ENCODE measurements at places on chromosomes 1 and 21.

GRCh38 chr1:156904187-156904959 lies 10.9 kb downstream of the PEAR1 start:
- DNase-seq = no peak

- DNase-seq = peak; percentile 82
Measured at GRCh38 chr1:150009604-150010392, 728 bp downstream of the OTUD7B start.

DNA sequence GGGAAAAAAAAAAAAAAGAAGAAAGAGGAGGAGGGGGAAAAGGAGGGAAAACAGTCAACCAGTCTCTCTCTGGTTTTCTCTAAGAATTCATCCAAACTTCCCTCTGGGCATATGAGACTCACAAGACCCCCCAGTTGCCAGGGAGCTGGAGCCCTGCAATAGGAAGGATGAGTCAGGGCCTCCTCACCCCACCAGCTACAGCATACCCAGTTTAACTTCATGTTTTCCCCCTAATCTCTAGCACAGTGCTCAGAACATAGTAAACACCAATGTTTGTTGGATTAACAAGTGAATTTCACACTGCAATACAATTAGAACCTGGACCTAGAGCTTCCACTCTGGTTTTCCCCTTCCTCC lies 7.8 kb downstream of the F11R start:
- peak; percentile 63 for DNase-seq

DNA sequence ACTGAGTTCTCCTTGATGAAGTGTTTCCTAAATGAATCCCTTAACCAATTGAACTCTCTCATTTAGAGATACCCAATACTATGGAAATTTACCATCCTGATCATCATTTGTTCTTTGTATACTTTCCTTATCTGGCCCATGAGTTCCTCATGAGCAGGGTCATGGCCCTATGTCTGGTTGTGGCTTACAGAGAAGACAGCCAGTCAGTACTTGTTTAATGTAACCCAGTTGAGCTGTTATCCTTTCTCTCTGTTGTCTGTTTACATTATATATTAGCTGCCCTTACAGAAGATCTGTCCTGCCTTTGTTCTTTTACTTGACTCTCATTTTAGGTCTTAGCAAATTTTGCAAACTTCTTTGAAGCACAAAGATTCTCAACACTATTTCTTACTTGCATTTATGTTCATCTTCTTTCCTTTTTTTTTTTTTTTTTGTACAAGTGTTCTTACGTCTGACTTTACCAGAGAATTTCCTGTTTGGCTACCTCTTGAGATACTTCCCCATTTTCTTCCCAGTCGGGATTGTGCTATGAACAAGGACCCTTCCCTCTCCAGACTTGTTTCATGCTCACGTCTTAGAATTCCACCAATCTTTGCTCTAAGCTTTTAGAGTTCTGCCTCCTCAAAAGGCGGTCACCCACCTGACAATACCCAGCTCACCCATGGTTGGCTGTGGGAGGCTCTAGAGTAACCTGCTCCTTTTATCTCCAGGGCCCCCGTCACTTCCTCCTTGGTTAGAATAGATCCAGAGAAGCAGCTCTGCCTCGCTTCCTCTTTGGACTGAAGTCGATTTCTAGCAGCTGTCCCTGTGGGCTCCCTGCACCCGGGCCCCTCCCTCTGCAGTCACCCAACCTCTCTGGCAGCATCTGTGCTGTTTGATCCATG lies 53.6 kb upstream of the RUNX1 start:
- no peak for DNase-seq

- peak; percentile 57 for DNase-seq
Measured at GRCh38 chr1:19512545-19512944, 27.2 kb upstream of the CAPZB start.

DNA sequence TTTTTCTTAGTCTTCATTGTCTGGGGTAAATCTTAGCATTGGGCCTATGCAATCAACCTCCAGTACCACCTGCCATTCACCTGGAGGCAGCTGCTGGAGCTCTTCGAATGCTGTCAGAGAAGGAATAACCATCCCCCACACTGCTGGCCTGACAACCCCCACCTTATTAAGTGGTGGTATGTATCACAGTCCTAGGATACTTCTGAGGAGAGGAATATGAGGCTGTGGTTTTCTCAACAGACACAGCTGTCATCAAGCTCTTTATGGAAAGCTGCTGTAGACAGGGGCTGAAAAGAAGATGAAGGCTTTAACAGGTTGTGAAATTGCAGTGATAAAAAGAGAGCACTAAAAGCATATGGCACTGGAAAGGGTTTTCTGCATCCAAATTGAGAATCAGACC lies 61.7 kb downstream of the TSEN15 start:
- no peak for DNase-seq

DNA sequence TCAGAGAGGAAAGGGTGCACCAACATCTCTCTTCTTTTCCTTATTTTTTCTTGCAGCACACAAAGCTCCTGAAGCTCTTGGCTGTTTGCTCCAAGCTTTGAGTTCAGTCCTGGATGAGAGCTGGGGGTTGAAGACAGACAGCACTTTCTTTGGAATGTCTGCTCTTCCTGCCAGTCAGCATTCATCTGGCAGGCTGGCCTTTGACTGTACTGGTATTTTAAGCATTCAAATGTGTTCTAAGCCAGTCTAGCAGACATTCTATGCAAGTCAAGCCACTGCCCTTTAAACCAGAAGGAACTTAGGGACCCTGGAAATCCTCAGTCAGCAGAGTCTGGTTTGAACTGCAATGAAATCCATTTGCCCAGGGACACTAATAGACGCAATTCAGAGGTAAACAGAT lies 45.0 kb downstream of the XCL1 start:
- DNase-seq = peak; percentile 19

DNA sequence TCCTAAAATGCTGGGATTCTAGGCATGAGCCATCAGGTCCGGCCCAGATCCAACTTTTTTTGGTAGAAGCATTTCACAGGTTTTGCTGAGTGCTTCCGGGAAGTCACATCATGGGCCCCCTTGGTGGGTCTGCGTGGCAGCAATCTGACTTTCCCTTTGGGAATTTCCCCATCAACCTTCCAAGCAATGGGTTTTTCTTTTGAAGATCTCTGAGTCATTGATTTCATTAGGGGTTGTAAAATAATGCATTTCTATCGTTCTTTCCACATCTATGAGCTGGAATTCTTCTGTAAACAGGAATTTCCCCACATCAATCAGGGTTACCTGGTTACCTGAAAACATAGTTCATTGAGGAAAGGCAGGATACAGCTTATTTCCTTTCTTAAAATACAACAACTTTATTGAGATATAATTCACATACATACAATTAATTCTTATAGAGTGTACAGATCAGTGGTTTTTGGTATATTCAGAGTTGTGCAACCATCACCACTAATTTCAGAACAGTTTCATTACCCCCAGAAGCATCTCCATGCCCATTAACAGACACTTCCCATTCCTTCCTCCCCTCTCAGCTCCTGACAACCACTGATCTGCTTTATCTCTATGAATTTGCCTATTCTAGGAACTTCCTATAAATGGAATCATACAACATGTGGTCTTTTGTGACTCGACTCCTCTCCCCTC lies 9.9 kb upstream of the ZBTB17 start:
- DNase-seq = peak; percentile 58

GRCh38 chr1:24735509-24736375 lies 9.5 kb upstream of the CLIC4 start:
- DNase-seq = peak; percentile 59

DNA sequence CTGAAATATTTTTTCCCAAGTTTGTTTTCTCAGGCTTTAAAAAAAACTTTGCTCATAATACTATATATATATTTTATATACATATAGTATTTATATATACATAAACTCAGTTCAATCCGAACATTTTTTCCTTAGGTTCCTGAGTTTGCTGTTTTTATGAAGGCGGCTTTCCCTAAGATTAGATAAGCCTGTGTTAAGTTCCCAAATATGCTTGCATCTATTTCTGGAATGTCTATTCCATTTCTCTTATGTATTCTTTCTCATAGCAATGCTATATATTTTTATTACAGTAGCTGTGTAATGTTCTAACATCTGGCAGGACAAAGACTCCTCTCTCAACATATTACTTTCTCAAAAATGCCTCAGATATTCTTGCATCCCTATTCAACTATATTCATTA lies 45.9 kb downstream of the ADSS2 start:
- DNase-seq = no peak

DNA sequence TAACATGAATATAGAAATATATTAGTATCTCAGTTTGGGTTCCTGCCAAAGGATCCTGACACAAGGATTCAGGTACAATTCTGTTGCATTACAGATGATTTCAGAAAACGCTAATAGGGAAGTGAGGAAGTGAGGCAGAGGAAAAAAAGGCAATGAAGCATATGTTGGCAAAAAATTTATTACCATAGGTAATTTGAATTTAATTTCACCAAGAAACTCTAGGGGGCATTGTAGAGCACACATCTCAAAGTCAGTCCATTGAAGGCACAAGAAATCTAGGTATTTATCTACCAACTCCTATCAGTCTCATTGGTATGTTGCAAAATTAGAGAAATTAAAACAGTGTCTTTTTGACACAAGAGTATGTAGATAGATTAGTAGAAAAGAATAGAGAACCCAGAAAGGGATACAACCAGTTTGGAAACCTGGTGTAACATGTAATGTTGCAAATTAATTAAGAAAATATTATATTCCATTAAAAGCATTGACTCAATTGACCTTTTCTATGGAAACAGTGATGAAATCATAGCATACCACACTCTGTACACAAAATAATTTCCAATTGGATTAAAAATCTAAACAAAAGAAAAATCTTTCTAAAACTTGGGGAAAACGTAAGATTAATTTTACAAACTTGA lies 104.9 kb upstream of the SNX7 start:
- DNase-seq = peak; percentile 34

DNA sequence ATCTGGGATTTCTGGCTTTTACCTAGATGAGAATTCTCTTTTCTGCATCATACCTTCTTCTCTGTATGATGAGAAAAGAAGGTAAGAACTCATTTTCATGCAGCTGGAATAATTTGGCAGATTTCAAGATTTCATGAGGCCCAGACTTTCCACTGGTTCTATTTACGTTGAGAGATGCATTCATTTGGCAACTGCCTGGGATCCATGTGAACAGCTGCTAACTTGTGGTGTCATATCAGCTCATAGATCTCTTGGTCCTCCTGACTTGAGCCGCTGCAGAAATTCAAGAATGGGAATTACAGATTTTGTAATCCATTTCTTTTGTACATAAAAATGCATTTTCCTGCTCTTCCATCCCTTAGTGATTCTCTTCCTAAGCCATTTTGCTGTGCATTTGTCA lies 17.1 kb upstream of the C1orf87 start:
- no peak for DNase-seq

GRCh38 chr1:116733476-116734365 lies 20.5 kb upstream of the CD2 start:
- no peak for DNase-seq

GRCh38 chr1:202852163-202852904 lies 36.6 kb downstream of the RABIF start:
- peak; percentile 69 for DNase-seq

- DNase-seq = no peak
Measured at GRCh38 chr1:97163591-97164275, 442.1 kb downstream of the PTBP2 start.

DNA sequence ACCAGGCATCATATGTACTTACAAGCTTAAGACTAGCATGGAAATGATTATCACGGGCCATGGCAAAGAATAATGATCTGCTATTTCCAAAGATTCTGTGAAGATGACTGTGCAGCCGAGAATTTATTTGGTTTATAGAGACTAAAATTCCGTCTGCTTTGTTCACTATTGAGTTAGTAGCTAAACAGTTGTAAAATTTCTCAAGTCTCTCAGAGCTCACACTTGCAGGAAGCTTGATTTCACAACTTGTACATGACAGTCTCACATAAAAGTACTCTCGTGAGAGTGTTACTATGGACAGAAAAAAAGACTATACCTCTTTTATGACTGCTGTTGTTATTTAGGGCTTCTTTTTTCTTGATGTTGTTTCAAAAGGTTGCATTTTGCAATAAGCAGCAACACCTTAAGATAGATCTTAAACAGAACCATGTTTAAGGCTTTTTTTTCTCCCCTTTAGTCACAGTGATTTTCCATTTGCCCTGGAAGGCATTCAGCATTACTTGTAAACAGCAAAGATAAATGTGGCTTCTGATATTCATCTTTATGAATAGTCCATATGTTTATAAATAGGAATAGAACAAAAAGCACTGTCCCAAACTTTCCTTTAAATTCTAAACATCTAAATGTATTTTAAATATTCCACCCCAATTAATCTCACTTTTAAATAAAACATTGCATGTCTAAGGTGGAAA lies 24.8 kb downstream of the ST6GALNAC5 start:
- DNase-seq = peak; percentile 55

DNA sequence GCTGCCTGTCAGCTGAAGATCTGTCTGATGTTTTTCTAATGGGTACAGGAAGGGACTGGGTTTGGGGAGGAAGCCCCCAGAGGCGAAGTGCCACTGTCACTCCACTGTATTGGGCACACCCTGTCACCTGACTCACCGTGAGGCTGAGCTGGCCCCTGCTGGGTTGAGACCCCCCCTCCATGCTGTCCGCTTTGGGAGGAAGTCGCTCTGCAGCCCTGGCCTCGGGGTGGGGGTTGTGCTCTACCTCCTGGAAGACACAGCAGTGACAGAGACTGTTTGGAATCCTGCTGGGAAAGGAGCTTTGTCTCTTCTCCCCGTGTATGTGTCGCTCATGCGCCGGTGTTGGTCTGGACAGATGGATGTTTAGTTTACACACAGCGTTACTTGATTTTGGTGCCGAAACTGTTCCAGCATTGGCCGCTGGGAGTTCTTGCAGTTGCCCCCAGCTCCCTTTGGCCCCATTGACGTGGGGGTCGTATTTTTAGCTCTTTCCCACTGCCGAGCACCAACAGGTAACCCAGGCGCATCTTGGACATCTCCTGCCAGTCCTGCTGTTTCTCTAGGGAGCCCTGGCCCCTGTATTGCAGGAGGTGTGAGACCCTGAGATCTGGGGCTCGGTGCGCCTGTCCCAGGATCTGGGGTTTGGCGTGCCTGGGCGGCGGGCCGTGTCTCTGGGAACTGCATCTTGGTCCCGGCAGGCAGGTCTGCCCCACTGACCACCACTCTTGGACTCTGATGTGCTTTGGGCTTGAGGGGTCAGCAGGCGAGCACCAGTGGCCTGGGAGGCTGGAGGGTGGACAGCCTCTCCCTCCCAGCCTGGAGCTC lies 30.3 kb downstream of the SLX9 start:
- DNase-seq = peak; percentile 81

GRCh38 chr1:160794376-160794775 lies 1.6 kb upstream of the LY9 start:
- no peak for DNase-seq

- no peak for DNase-seq
Measured at GRCh38 chr1:150999926-151000325, 6.8 kb downstream of the MINDY1 start.

GRCh38 chr1:247415423-247416361 lies at the start of gene NLRP3:
Gene NLRP3 (plus strand): TSS chr1:247416173. CDS start chr1:247418801, 2,628 bp downstream.
- peak; percentile 66 for DNase-seq

- peak; percentile 7 for DNase-seq
Measured at GRCh38 chr1:197837911-197838310, 62.6 kb upstream of the DENND1B start.

GRCh38 chr1:94755675-94756074 lies 64.5 kb upstream of the SLC44A3 start:
- peak; percentile 91 for DNase-seq

- no peak for DNase-seq
Measured at GRCh38 chr1:206903687-206904086, 6.4 kb downstream of the IL24 start.

Measured in EL (cell line).